ENCODE measurements at places on chromosomes 3 and 15.
A peak's percentile ranks its signal among the peaks of the same experiment; 100 is the strongest.

GRCh38 chr3:160224811-160225175 is 429 bp upstream of the C3orf80 start:
- H3K4me3 ChIP-seq: peak overlapping the region; percentile 74
- no peaks in the 10 kb centered on the region for H3K36me3 ChIP-seq
- H3K4me1 ChIP-seq: peaks cover 22% of the 10 kb centered on the region
- no peak overlapping the region for H3K27ac ChIP-seq
- peaks cover 48% of the 10 kb centered on the region for H3K27me3 ChIP-seq
- DNase-seq: no peak

GRCh38 chr3:140724856-140725812 is 47.3 kb downstream of the TRIM42 start:
- no peaks in the 10 kb centered on the region for H3K4me1 ChIP-seq
- no peaks in the 10 kb centered on the region for H3K36me3 ChIP-seq
- H3K27me3 ChIP-seq: no peaks in the 10 kb centered on the region
- no peak overlapping the region for H3K4me3 ChIP-seq
- H3K27ac ChIP-seq: no peak overlapping the region

GRCh38 chr3:64443546-64444381 is 218.5 kb upstream of the PRICKLE2 start:
- H3K4me3 ChIP-seq: no peak overlapping the region
- no peak overlapping the region for H3K27ac ChIP-seq
- H3K36me3 ChIP-seq: no peaks in the 10 kb centered on the region
- peaks cover 36% of the 10 kb centered on the region for H3K27me3 ChIP-seq
- H3K4me1 ChIP-seq: no peaks in the 10 kb centered on the region

- H3K27me3 ChIP-seq: no peaks in the 10 kb centered on the region
- H3K4me3 ChIP-seq: no peak overlapping the region
- H3K4me1 ChIP-seq: no peaks in the 10 kb centered on the region
- DNase-seq: no peak
- H3K27ac ChIP-seq: no peak overlapping the region
Observed at GRCh38 chr15:36982430-36982829, 117.9 kb downstream of the MEIS2 start.

Data from CD14-positive monocyte (primary cell).